Midbrain (tissue), 1 donor: ENCODE measurements at places on chromosomes 3 and 15.

DNA sequence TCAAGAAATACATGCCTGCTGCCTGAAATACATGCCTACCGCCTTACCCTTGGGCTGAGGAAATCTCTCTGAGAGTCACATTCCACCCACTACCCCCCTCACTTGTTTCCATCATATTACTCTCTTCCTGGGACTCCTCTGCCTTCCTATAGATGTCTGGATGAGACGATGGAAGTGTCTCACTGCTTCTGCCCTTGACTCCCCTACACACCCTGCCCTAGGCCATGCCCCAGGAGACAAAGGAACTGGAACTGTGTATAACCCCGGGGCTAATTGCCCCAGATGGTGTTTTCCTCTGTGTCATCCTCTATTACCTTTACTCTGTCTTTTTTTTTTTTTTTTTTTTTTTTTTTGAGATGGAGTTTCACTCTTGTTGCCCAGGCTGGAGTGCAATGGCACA lies 102.0 kb downstream of the GTPBP8 start:
- no peak for DNase-seq

GRCh38 chr3:188262913-188263683 lies 109.1 kb downstream of the LPP start:
- peak; percentile 82 for DNase-seq

DNA sequence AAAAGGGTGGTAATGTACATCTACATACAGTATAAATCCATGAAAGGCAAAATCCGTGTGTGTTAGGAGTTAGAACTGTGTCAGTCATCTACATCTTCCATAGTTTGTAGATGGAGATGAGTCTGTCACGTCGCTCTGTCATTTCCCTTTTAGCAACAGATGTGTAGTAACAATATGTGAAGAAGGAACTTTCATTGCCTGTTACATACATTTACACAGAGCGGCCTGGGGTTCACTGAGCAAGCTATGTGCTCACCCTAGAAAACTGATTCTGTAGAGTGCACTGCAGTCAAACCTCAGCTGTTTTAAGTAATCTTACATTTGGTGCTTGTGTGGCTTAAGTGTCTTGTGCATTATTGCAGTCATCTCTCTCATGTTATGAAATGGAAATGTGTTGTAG lies 41.6 kb upstream of the AP3B2 start:
- no peak for DNase-seq

DNA sequence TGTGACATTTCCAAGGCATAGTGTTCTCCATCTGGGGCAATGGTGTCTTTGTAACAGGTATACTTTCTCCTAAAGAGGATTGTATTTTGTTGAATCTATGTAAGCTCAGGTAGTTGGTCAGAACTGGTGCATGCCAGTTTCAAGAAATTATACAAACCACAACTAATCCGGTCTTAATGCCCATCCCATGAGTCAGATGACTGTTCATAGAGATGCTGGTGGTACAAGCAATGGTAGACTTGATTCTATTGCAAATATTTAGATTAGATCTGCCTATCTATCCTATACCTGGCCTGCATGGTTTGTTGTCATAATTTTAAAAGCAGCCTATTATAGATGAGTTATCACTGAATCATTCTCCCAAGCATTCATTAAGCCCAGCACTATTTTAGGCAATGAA lies 43.5 kb downstream of the ATP13A5 start:
- no peak for DNase-seq

GRCh38 chr15:66251790-66252684 lies 1.5 kb downstream of the MEGF11 start:
- DNase-seq, result peak; percentile 49

DNA sequence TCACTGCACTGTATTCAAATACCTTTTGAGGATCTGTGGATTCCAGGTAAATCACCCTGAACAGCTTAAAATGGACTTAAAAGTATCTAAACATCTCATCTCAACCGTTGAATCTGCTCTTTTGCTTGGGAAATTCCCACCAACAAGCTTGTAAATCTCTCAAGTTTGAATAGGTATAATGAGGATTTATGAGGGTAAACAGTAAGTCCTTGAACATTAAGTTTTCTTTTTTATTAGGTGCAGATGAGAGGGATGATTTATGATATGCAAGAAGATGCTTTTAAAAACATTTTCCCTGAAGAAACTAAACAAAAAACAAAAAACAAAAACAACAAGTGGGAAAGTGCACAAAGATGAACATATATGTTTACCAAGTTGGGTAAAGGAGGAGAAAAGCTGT lies 290.6 kb downstream of the ROBO1 start:
- DNase-seq, result no peak

DNA sequence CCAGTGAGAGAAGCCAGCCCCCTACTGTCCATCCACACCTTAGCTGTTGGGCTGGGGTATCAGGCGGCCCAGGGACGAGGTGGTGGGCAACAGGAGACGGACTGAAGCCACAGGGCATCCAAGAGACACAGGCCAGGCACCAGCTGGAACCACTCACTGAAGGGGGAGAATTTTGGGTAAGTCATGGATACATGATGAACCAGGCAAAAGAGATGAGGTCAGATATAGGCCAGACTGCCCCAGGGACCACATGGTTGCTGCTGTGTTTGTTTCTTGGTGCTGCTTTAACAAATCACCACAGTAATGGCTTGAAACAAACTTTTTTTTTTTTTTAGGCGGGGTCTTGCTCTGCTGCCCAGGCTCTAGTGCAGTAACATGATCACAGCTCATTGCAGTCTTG lies 66.4 kb downstream of the SEMA5B start:
- no peak for DNase-seq

GRCh38 chr15:90954712-90955623 lies at the start of gene RCCD1:
Gene RCCD1, plus strand, starts transcription at chr15:90954884. Its CDS starts 1,851 bp downstream, at chr15:90956735.
- DNase-seq, result peak; percentile 94

GRCh38 chr3:157981819-157982218 lies 124.4 kb downstream of the SHOX2 start:
- no peak for DNase-seq

DNA sequence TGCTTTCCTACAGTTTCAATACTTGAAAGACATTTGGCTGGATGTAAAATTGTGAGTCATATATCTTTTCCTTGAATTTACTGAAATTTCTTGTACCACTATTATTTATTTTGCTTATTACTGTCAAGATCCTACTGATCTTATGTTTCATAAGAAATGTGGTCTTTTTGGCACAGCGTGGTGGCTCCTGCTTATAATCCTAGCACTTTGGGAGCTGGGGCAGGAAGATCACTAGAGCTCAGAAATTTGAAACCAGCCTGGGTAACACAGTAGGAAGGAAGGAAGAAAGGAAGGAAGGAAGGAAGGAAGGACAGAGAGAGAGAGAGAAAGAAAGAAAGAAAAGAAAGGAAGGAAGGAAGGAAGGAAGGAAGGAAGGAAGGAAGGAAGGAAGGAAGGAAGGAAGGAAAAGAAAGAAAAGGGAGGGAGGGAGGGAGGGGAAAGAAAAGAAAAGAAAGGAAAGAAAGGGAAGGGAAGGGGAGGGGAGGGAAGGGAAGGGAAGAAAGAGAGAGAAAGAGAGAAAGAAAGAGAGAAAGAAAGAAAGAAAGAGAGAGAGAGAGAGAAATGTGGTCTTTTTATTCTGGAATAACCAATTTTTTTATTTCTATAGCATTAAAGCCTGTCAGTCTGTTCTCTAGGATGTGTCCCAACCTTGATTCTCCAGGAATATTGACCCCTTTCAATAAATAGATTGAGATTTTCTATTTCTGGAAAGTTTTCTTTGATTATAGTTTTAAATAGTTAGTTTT lies 572.0 kb upstream of the TGFBR2 start:
- no peak for DNase-seq

DNA sequence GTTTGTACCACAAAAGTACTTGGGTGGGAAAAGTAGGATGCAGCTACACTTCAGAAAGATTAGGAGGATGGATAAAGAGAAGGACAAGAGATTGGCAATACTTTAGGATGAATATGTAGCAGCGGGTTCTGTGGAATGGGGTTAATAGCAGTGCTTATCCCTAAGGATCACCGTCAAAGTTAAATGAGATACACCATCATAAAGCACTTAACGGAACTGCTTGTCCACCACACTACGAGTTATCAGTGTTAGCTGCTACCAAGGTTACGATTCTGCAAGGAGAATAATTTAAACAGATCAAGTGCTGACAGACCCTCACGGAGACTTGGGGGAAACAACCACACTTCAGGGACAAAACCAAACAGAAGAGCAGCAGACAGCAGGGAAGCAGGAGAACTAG lies 963 bp downstream of the SHQ1 start:
- DNase-seq, result no peak

DNA sequence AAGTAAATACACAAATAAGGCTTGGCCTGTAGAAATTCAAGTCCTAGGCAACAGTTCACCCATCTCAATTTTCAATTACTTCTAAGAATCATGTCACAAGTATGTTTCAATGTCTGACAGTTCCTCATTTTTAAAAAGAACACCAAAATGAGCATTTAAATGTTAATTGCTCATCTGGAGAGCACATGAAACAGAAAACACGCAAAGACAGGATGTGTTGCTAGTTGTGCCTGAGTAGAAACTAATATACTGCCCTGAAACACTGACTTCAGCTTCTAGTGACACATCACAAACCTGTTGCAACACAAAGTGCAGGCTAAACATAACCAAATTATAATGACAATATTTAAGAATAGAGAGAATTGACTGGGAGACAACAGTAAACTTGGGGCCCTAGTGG lies 167.3 kb upstream of the THBS1 start:
- no peak for DNase-seq

GRCh38 chr15:66743703-66744536 lies 41.9 kb downstream of the SMAD6 start:
- no peak for DNase-seq

- DNase-seq, result peak; percentile 19
These were observed 34.9 kb downstream of the MAGEF1 start for GRCh38 chr3:184676927-184677326.

GRCh38 chr3:181728470-181729340 lies 17.0 kb downstream of the SOX2 start:
- DNase-seq, result no peak

DNA sequence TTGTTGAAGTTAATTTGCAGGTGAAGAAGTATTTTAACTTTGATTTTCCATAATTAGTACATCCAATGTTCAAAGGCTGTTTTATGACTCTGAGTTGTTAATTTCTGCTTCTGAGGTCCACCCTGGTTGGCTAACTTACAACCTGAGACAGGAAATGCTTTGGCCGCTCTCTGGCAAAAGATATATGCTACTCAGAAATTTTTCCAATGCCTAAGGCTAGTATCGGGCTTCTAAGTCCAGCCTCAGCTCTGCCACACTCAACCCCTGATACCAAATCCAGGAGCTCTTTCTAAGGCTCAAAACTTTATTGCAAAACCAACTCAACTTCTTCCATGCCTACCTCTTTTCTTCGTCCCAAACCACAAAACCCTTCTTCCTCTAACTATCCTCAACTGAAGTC lies 192.9 kb downstream of the NEK10 start:
- no peak for DNase-seq

DNA sequence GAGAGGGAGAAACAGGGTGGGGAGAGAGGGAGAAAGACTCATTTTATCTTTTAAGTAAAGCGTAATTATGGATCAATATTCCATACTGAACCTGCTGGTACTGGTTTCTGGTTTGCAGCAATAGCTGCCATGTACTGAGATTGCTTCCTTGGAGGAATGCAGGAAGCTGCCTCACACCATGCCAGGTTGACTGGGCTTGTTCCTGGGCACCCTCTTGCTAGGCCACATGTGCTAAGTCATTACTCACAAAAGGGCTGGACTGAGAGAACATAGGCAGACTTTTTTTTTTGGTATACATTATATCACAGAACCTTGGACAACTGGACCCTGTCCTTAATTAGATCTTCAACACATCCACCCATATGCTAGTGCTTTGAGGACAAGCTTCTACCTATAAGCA lies 193.4 kb downstream of the ZNF621 start:
- DNase-seq, result no peak

DNA sequence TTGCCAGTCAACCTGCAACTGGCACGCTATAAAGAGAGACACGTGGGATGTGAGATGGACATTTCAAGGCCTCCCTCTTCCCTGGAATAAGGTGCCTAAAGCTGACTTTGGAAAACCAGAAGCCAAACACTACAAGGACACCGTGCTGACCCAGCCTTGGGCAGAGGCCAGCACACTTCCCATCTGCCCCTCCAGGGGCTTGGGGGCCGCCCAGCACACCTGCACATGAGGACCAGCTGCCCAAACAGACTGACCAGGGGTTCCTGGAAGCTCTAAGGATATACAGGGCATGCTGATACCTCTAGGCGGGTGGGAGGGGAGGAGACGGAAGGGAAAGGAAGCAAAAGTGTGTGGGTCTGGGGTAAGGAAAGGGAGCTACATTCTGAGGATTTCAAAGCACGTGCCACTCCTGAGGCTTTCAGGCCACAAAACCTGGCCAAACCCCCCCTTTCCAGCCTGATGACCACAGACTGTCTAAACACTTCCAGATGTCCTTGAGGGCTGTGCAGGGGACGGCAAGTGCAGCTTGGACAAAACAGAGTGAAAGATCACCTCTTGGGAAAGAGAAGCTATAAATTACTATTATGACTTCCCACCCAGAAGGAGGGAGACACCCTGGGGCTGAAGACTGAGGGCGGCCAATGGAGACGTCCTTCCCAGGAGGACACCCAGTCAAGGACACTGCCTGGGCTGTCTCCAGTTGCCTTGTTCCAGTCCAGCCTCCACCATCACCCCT lies 57.9 kb downstream of the ADCY5 start:
- DNase-seq, result no peak

GRCh38 chr3:10757821-10758130 lies 58.3 kb upstream of the SLC6A11 start:
- no peak for DNase-seq

- DNase-seq, result no peak
These were observed 567 bp downstream of the TICRR start for GRCh38 chr15:89575656-89576416.

GRCh38 chr15:64004587-64004986 lies 41.7 kb downstream of the DAPK2 start:
- DNase-seq, result no peak

- DNase-seq, result no peak
These were observed 76.8 kb upstream of the SOX14 start for GRCh38 chr3:137687181-137687879.

GRCh38 chr3:189781415-189781814 lies 150.2 kb downstream of the TP63 start:
- DNase-seq, result no peak

GRCh38 chr3:58020783-58021071 lies 12.5 kb downstream of the FLNB start:
- no peak for DNase-seq
